ENCODE measurements at places on chromosomes 2 and 18.

DNA sequence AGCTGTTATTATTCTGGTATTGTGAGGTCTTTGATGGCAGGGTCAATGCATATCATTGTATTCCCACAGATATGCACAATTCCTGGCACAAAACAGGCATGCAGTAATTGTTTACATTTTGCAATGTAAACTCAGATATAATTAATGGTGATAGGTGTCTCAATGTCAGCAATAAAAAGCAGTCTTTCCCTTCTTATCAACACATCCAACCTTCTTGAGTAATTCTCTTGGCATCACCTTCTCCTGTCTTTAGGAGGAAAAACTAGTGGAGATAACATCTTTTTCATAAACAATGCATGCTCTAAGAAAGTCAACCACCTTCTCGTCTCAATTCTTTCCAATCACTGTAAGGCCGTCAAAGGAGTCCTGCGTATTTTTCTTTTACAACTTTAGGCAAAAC, 313.3 kb upstream of the GULP1 start:
- no peak for DNase-seq

- no peak for DNase-seq
Observed at GRCh38 chr18:52764316-52764715, 424.3 kb downstream of the DCC start.

DNA sequence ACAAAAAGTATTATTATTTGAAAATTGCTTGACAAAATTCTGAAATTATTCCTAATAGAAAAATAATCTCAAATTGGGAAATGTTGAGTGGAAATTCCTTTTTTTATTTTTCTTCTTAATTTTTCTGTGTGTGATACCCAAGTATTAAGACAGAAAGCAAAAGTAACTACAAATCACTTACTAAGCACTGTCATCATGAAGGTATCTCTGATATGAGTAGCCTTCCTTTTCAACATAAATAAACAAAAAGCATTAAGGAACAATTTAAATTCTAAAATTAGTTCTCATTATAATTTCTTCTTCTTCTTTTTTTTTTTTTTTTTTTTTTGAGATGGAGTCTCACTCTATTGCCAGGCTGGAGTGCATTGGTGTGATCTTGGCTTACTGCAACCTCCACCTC, 174.2 kb upstream of the RBMS1 start:
- no peak for DNase-seq

DNA sequence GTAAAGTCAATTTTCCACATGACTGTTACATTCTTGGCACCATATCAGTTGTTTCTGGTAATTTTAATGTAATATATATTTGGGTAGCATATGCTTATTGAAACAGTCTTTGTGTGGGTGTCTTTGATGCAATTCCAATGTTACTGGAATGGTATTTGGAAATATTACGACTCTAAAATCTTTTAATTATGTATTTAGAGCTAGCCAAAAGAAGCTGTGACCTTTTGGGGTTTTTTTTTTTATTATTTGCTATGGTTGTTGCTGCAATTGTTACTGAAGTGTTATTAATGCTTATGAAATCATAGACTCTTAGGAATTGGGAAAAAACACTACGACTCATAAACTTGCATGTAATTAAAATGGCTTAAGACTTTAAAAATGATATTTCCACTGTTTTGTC, 95.9 kb downstream of the AOX1 start:
- DNase-seq, result no peak

DNA sequence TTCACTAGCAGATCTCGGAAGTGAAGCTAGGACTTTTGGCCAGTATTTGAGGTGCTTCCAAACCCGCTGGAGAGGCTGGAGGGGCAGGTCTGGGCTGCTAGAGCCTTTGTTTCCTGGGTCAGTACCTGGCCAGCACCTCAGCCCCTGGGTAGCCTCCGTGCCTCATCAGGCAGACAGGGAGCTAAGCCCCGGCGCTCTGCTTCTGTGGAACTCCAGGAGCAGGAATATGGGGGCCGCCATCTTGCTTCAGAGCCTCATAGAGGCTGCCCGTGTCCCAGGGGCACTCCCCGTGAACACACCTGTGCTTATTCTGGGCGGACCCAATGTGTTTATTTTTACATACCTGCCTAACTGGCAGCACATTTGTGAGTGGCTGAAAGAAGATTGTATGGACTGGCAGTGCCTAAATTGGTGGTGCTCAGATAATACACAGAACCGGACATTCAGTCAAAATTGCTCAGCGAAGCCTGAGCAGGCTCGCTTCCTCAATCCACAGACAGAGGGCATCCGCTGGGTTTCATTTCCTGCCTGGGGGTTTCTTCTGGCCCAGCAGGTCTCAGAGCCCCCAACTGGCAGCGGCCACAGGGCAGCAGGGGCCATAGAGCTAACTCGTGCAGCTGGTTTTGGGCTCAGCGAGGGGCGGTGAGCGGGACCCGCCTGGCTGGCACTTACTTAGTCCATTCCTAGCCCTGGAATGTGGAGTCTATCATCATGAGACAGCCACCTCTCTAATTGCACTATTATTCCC, 176.8 kb upstream of the ALKAL2 start:
- no peak for DNase-seq

DNA sequence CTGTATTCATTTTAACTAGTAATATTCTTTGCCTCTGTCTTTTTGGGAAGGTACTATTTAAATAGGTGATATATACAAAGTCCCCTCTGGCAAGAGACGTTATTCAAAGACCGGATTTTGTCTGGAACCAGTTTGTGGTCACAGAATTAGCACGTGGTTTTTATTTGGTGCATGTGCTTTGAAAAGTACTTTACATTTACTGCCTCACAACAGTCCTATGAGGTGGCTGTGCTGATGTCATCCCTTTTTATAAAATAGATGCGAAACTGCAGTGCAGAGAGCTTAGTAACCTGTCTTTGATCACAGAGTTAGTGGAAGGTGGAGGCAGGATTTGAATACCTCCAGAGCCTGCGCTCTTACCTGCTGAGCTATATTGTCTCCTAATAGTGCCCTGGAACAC, 4.0 kb downstream of the LPIN1 start:
- no peak for DNase-seq

GRCh38 chr2:28333606-28334526, 58.8 kb upstream of the FOSL2 start:
- DNase-seq, result no peak

DNA sequence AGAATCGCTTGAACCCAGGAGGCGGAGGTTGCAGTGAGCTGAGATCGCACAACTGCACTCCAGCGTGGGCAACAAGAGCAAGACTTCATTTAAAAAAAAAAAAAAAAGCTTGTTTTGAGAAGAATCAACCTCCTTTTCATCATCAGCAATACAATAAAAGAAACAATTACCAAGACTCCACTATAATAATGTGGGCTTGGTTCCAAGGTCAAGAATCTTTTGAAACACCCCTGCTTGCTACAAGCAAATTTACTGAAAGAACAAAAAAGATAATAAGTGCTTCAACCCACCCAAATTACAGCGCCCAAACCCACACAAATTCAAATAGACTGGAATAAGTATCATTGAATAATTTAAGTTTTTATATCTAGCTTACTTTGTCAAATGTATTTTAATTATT, 33.6 kb upstream of the MAPRE3 start:
- DNase-seq, result no peak

DNA sequence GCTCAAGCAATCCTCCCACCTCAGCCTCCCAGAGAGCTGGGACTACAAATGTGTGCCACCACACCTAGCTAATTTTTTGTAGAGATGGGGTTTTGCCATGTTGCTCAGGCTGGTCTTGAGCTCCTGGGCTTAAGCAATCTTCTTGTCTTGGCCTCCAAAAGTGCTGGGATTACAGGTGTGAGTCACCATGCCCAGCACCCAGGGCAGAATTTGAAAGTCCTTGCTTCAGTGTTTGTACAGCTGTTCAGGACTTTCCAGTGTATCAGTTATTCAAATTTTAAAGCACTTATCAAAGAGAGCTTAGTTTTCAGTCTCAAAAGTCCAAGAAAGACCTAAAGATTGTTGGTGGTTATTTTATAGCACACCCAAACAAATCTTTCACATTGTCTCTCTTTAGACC, 43.6 kb upstream of the VPS54 start:
- no peak for DNase-seq

DNA sequence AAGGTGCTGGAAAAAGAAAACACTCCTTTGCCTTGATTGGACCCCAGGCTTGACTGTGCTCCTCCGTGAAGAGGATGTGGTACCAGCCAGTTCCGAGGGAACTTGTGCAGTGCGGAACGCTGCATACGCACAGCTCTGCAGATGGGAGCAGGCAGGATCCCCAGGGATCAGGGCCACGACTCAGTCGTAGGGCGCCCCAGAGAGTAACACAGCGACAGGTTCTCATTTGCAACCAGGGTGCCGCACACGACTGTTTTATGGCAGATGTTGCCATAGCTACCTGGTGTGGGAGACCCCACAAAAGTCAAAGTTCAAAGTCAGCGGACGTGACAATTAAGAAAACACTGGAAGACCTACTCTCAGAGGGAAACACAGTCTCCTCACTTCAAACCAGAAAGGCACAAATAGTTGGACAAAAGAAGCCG, 779 bp downstream of the MALL start:
- no peak for DNase-seq

- DNase-seq, result no peak
Observed at GRCh38 chr2:65018141-65018582, 29.0 kb downstream of the SLC1A4 start.

- DNase-seq, result no peak
Observed at GRCh38 chr2:234363011-234363487, 133.8 kb downstream of the ARL4C start.

DNA sequence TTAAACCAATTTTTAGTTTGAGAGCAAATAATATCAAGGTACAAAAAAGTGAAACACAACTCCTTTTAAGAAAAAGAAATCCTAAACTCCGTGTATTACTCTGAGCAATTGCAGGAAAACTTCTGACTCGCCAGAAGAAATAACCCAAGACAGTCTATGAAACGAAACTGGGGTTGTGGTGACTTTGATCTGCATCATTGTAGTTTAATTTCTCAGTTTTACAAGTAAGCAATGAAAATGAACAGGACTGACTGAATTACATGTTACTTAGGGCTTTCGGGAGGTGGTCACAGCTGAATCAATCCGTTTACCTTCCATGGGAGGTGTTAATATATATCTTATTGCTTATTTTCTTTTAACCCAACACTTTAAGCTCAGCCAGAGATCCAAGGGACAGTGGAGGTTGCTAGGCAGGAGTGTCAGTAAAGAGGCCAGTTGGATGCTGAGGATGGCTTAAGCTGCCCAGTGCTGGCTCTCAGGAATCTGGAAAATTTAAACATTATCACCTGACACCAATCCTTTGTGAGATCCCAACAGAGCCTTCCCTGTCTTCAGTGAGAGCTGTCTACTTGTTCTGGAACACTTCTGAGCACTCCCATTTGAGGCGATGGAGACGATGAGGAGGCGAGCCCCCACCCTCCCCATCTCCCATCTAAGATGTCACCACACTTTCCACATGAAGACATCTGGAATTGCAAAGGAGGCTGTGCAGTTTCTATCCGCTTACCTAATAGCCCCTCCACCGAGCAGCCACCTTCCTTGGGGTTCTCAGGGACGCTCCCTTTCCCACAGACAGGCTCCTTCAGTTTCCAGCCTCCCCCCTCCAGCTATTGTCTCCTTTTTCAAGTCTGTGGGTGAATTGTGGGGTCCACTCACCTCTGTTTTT, 3.6 kb upstream of the RAB31 start:
- DNase-seq, result no peak

- no peak for DNase-seq
Observed at GRCh38 chr18:22271030-22271429, 101.6 kb downstream of the GATA6 start.

- no peak for DNase-seq
Observed at GRCh38 chr2:201116959-201117734, 1.2 kb downstream of the CFLAR start.

GRCh38 chr2:65413106-65413505, 19.3 kb downstream of the SPRED2 start:
- DNase-seq, result no peak

DNA sequence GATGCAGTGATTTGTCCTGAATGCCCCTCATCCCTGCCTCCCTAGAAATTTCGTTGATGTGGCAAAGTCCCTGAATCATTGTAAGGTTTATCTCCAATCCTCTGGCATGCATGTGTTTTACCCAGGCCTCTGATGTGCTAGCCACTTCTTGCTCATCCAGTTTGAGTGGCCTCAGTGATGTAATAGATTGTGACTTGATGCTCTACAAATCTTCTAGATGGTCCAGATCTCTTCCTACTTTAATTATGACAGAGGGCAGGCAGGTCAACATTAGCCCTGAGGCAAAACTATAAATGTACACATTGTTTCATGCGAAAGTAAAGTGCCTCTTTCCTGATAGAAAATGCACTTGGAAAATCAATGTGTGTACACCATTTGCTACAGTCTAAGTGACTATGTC, 54.5 kb downstream of the LONRF2 start:
- DNase-seq, result no peak

DNA sequence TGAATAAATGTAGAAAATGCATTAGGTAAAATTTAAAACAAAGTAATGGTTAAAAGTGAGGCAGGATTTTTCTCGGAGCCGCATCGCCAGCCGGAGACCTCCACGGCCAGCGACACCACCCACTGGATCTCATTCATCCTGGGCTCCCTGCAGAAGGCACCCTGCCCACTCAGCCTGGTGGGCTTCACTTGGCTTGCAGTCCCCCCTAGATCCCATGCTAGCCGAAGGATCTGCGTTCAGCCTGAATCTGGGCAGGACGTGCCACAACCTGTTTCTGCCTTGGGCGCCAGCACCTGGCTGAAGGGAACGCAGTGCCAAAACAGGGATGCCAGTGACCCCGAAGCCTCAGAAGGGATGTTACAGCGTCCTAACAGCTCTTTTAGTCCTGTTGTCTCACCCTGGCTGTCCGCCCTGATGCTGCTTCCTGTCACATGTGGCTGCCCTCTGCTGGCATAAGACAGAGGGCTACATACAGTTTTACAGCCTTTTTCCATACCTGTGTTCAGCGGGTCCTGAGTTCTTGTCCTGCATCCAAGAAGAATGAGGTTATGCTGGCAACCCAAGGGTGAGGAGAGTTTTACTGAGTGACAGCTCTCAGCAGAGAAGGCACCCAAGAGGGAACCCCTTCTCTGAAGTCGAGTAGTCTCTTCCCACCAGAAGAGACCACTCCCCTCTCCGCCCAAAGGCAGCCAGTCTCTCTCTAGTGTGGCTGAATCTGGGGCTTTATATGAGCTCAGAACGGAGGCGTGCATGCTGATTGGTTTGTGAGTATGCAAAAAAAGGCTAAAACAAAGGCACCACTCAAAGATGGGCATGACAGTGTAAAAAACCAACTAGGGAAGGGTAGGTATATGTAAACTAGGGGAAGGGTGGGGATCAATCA, 173.1 kb upstream of the GYPC start:
- DNase-seq, result no peak

DNA sequence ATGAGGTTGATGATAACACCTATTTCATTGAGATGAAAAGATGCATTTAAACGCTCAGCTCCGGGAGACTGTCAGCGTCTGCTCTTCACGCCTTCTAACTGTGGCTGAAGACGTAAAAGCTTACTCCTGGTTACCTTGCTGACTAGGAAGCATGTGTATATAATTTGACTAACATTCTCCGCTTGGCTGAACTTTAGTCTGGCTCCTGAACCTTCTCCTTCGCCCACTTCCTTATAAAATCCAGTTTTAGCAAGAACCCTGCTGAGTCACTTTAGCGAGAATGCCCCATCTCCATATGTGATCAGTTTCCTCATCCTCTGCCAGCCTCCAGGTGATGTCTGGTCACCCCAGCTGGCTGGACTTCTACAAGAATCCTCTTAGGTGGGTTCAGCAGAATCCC, 12.7 kb upstream of the CREG2 start:
- DNase-seq, result no peak

Data from CMK (cell line).